ENCODE measurements at places on chromosomes 2 and 18.
A peak's percentile ranks its signal among the peaks of the same experiment; 100 is the strongest.

GRCh38 chr2:132667706-132668105 lies 2.3 kb downstream of the LYPD1 start:
- DNase-seq, result no peak

DNA sequence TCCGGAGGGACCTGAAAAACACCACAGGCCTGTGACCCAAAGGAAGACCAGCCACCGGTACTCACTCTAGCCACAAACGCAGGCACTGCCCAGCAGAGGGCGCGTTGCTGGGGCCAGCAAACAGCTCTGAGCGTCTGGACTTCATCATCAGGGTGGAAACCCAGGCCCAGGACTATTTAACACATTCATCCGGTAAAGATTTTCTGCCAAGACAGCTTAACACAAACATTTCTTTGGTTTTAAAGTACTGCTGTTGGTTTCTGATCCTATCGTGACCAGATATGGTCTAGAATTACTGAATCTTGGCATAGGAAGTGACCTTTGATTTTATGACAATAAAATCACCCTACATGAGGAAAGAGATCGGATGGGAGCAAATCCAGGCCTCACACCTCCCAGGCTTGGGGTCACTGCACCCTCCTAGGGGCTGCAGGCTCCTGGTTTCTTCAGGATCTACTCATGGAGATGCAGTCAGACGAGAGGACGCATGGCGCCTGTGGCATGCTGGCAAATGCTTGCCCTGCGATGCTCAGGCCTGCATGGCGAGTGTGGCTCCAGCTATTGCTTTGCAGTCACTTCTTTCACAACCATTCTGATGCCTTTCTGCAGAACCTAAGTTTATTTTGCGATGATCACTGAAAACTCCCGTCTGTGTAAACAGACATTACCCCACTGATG lies 130.4 kb downstream of the COL4A4 start:
- peak; percentile 58 for DNase-seq

- no peak for DNase-seq
These were observed 63.4 kb downstream of the MYO5B start for GRCh38 chr18:50131591-50131990.

DNA sequence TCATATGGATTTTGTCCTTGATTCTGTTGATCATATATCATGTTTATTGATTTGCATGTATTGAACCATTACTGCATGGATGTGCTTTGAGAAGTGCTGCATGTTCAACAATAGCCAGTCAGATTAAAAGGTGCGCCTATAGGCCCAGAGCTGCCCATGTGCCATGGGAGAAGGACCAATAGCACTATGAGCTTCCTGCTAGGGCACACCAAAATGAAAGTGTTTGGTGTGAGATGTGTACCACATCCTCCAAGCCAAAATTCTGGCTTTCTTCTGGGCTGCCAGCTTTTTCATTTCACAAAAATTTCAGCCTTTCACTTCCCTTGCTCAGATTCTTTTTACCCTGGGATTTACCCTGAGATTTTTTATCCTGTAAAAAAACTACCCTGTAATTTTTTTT lies 34.8 kb upstream of the MMADHC start:
- no peak for DNase-seq

DNA sequence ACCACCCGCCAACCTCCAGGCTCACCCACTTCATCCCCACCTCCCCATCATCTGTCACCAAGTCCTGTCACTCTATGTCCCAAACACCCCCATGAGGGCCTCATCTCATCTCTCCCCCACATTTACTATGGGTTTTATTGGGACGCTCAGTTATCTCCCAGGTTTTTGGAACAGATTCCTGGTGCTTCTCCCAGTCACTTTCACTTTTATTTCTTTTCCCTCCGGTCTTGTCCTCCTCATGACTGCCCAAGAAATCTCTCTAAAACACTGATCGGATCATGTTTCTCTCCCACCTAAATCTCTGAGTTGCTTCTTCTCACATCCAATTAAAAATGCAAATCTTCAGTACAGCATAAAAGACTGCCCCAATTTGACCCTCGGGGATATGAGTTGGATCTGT lies 273.1 kb downstream of the PHLPP1 start:
- no peak for DNase-seq

GRCh38 chr2:119823734-119824334 lies 64.1 kb downstream of the PTPN4 start:
- DNase-seq, result no peak

DNA sequence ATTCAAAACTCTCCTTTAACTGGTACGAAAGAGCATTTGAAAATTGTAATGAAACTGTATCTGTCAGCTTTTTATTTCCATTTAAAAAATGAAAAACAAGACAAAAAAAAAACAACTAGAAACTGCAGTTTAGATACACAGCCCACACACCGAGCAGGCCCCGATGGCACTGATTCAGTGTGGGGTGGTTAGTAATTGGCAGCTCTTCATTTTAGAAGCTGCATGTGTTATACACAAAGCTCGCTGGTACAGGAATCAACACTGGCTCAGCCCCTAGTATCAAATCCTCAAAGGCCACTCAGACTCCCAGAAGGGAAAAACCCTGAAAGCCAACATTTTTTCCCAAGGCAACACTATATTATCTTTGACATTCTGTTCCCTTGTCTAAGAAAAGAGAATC lies 30.5 kb upstream of the RMDN2 start:
- no peak for DNase-seq

DNA sequence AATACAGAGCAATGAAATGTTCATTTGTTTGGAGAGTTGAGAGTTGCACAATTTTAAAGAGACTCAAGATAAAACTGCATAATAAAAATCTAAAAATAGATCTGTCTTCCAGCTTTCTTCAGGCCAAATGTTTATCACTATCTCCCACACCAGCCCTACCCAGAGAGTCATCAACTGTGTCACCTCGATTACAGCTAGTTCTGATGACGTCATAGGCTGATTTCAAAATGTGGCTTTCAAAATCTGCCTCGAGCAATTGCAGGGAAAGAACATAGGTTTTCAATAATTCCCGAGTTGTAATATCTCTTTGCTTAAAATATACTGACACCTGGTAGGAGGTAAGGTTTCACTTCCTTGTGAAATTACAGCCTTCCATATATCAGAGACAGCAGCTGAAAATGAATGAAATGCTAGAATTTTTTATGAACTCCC lies 677.6 kb upstream of the ID2 start:
- DNase-seq, result peak; percentile 59

GRCh38 chr2:15311926-15312325 lies 249.2 kb downstream of the NBAS start:
- no peak for DNase-seq

DNA sequence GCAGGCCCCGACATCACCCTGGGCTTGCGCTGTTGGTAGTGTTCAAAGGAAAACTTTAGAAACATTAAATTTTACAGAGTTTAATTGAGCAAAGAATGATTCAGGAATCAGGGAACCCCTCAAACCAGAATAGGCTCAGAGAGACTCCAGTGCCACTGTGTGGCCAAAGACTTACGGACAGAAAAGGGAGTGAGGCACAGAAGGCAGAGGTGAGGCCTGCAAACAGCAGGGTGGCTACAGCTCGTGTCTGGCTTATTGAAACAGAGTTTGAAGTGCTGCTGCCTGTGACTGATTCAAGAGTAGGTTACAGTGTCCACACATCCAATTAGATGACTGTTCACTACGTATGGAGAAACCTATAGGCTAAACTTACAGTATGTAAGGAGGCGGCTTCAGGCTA lies 2.4 kb upstream of the CTDP1 start:
- DNase-seq, result no peak

- no peak for DNase-seq
These were observed 178.1 kb downstream of the NDUFA10 start for GRCh38 chr2:239846789-239847676.

- no peak for DNase-seq
These were observed 15.4 kb downstream of the DSG2 start for GRCh38 chr18:31513189-31513935.

GRCh38 chr18:79466591-79466990 lies 70.9 kb downstream of the NFATC1 start:
- DNase-seq, result no peak

GRCh38 chr18:44885507-44885906 lies 204.8 kb downstream of the SETBP1 start:
- DNase-seq, result no peak

- peak; percentile 0 for DNase-seq
These were observed 398.4 kb upstream of the CHST9 start for GRCh38 chr18:27583466-27583865.

DNA sequence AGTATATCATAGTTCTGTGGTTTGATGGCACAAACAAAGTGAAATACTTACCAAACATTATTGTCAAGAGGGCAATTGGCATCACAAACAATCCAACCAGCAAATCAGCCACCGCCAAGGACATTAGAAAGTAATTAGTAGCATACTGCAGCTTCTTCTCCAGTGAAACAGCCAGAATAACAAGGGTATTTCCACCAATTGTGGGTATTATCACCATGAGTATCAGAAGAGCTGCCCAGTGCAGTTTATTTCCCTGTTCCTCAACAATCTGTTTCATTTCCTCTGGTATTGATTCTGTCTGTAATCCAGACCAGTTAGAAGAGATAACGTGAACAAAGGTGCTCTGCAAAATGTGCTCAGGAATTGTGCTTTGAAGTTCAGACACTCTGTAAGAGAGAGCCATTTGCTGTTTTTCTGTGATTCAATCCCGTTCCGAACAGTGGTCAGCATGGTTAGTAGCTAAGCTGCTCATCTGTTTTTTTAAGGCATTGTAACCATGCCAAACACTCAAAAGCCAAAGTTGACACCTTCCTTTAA lies 1.4 kb downstream of the HTR2B start:
- no peak for DNase-seq

DNA sequence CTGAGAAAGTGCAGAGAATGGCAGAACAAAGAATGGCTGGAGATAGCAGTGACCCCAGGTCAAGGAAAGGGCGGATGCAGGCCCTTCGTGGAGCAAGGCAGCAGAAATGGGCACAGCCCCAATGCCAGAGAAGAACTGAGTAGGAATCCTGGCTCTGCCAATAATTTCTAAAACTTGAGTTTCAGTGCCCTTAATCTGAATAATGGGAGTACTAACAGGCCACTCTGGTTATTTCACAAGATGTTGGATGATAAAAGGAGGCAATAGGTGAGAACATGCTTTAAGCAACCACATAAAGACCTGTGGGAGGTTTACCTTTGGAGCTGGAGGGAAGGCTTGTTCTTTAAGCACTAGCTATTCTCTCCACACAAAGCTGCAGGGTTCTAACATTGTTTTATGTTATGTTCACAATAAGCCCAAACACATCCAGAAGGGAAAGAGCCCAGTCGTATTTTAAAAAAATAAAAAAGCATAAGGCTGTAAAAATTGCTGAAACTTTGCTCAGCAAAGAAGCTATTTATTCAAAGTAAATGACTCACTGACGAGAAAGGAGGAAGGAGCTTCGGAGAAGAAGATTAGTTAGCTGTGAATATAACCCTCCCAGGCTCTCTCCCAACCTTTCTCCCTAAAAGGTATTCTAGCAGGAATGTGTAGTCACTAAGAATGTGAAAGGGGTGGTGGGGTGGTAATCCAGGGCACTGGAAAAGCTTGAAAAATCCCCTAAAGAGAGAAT lies 470.2 kb downstream of the TXNL1 start:
- DNase-seq, result no peak

DNA sequence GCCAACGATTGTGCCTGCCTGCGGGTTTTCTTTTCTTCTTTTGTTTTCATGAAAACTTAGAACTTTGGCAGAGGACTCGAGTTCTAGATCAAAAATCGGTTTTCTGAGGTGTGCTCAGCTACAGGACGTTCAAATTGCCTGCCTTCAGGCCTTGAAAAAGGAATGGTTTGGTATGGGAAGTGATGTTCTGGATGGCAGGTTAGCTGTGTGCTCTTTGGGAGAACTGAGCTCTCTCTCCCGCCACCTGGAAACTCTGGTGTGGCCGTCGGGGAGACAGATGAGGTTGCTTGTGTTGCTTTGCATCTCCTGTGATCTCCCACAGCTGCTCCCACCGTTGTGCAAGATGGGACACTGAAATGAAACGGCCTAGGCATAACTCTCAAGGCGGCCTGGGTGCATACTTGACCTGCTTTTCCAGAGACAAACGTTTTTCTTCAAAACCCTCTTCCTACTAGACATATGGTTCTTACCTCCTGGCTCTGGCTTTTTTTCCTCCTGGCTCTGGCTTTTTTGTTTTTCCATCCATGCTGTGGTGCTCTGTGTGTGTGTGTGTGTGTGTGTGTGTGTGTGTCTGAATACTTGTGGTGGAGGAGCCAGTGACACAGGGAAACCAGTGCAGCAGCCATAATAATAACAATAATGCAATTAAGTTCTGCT lies 2.0 kb downstream of the FMNL2 start:
- peak; percentile 34 for DNase-seq

- no peak for DNase-seq
These were observed 24.5 kb downstream of the MAL start for GRCh38 chr2:95049961-95050360.

DNA sequence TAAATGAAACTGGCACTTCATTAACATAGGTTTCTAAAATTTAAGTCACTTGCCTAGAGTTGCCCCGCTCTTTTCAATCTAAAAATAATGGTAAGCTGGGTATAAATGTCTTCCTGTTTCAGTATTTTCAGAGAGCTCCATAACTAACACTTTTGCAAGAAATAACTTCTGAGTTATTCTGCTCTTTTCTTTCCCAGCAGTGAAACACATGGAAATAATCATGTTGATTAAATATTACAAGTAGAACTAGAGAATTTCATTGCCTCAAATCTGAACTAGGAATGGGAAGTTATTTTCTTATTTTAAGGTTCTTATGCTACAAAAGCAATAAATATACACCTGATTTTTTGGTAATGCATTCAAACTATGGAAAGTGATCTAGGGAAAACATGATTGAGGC lies 257.4 kb downstream of the IKZF2 start:
- no peak for DNase-seq

DNA sequence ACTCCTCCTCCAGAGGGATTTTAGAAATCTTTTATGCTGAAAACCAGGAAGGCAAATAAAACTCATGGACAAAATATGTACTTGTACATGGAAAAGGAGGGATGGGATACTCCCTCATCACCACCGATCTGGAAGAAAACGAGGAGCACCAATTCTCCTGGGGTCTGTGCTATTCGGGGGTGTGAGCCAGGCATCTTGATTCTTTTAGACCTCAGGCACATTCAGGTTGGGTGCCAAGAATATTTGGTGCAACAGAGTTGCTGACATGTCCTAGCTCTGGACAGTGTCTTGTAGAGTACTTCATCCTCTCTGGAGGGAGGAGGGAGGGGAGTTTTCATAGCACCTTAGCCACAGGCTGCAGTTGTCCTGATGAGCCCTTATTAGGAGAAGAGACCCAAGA lies 163.0 kb downstream of the PRKCE start:
- no peak for DNase-seq

DNA sequence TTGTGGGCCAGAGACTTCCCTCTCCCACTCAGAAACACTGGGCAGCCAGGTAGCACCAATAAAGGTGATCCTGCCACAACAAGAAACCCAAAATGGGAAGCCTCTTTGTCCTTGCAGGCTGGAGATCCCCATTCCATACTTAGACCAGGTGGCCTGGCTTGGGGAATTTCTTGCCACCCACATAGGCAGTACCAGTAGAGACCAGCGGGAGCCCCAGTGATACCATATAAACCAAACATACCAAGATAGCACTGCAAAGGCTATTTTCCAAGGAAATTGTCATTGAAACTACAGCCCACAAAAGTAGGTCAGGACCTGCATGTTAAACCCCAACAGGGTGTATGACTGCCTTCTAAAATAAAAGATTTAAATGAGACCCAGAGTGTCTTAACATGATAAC lies 171.6 kb downstream of the DIS3L2 start:
- peak; percentile 8 for DNase-seq
